Stimulated activated CD4-positive, alpha-beta T cell treated with anti-CD3 and anti-CD28 coated beads, Interleukin-1b, Interleukin-23, amount 100 ng/mL, for 24 hours (primary cell): ENCODE measurements at places on chromosomes 7 and 10.

DNA sequence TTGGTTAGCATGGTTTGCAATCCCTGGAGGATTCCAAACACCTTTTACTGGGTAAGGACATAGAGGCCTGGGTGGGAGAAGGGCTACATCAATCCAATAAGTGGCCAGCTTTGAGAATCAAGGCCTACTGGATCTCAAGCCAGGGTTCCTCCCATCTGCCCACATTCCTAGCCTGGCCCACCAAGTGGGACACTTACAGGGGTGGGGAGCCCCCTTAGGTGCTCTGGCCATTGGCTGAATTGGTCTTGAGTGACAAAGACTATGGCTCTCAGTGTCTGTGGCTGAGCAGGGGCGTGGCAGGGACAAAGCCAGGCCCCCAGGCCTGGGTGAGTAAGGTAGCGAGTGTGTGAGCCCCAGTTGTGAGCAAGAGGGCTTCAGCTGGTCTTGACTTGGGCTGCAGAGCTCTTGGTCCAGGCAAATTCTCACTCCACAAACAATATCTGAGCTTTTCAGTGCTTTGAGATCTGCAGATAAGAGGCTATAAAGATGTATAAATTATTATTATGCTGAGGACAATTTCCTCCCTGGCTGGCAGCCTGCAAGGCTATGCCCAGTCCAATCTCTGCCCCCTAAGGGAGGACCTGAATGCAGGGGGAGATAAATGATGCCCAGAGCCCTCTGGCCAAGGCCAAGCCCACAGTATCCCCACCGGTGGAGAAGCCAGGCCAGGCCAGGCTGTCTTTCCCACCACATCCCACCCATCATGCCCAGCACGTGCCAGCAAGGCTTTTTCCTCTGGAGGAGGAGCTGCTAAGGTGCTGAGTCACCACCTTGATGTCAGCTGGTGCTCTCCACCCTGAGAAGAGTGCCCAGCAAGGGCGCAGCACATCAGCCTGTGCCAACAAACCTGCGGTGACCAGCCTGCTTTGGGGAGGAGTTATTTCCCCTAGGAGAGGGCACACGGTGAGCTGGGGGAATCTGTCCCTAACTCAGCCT, 80.7 kb upstream of the DUSP5 start:
- no peak for DNase-seq

GRCh38 chr7:55249332-55249731, 115.8 kb upstream of the LANCL2 start:
- DNase-seq: no peak

DNA sequence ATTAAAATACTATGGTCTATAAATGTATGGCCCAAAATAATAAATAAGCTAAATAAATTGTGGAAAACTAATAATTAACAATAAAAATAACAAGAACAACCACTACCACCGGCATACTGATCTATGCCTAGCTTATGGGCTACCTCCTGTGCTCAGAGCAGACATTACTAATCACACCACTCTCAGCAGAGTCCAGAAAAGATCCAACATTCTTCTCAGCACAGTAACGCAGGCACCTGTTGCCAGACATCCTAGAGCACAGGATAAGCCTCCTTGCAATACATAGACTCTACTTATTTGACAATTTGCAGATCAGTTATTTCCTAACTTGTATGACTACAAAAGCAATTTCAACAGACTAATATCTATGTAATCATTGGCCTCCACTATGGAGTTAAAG, 137.1 kb upstream of the NEBL start:
- DNase-seq: no peak

GRCh38 chr10:86770412-86770960, 14.1 kb downstream of the BMPR1A start:
- no peak for DNase-seq

DNA sequence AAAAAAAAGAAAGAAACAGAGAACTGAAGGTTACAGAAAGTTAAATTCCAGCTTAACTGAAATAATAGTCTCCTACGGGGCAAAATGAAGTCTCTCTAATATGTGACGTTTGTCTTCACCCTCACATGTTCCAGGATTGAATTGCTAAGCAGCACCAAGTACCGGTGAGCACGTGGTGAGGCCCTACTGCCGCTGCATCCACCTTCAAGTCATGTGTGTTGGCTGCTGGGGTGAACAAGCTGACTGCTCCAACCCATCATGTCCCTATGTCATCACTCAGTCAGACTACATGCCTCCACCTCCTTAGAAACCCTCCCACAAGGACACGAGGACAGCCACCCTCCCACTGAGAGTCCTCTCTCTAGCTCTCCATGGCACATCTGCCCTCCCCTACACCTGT, 35.4 kb upstream of the NPFFR1 start:
- no peak for DNase-seq

DNA sequence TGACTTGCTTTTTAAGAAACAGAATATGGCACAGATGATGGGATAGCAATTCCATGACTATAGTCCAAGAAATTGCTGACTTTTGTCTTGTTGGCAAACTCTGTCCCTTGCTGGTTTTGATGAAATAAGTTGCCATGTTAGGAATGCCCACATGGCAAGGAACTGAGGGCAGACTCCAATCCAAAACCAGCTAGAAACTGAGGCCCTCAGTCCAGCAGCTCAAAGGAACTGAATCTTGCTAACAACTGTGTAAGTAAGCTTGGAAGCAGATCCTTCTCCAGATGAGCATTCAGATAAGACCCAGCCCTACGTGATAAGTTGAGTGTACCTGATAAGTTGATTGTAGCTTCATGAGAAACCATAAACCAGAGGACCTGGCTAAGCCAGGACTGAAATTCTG, 64.3 kb upstream of the BMPER start:
- DNase-seq: no peak

GRCh38 chr10:7672341-7673134, 5.8 kb upstream of the ITIH5 start:
- no peak for DNase-seq

GRCh38 chr7:151415375-151416105, 5.7 kb upstream of the WDR86 start:
- no peak for DNase-seq

DNA sequence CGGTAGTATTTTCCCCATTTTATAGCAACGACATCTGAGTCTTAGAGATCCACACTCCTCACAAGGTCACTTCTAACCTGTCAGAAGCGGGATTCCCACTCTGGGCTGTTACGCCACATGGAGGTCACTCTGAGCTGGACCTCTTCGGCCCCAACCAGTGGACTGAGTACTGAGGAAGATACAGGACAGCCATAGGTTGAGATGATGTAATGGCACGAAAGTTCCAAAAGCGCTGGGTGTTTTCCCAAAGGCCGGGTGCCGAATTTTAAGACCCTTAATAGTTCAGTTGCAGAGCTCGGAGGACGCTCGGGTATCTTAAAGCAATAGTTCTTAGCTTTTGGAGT, 699 bp downstream of the GHITM start:
- DNase-seq: no peak

DNA sequence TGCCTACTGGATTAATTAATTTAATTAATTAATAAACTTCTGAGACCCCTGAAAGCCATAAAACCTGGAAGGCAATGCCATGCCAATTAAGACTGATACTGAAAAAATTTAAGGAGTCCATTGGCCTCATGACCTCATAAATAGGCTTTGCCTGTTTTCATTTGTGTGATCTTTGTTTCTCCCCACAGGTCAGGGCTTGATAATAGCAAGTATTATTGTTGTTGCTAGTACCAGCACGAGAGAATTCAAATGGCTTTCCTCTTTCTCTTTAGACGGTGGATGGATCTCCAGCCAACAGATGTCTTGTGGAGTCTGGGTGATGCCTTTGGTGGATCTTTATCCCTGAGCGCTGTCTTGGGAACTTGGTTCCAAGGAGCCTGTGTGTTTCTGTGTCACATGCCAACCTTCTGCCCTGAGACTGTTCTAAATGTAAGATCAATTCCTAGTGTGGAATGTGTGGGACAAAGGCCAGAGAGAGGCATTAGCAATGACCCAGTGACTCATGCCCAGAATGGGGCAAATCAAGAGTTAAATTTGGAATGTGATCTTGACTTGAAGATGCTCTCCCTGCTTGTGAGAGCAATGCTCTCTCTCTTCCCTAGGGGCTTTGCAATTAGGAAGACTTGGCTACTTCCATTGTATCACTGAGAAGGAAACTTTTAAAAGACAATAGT, 17.7 kb downstream of the ACSM6 start:
- no peak for DNase-seq

GRCh38 chr10:52597189-52597863, 175.3 kb downstream of the MBL2 start:
- no peak for DNase-seq

DNA sequence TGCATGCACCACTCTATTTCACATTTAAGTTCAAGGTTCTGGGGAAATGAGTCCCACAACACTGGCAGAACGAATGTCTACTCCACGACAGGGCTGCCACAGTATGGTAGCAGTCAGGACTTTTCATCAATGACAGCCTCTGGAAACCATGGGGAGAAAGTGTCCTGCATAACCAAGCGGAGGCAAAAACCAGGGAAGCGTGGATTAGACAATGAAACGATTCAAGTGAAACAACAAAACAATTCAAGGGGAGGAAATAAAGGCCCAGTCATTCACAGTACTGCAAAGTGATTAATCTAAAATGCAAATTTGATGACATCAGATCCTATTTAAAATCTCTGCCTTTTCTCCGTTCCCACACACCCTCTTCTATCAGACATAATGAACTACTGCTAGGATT, 168.2 kb downstream of the DPY19L1 start:
- no peak for DNase-seq

GRCh38 chr10:110446954-110447608, 50.6 kb upstream of the DUSP5 start:
- no peak for DNase-seq

DNA sequence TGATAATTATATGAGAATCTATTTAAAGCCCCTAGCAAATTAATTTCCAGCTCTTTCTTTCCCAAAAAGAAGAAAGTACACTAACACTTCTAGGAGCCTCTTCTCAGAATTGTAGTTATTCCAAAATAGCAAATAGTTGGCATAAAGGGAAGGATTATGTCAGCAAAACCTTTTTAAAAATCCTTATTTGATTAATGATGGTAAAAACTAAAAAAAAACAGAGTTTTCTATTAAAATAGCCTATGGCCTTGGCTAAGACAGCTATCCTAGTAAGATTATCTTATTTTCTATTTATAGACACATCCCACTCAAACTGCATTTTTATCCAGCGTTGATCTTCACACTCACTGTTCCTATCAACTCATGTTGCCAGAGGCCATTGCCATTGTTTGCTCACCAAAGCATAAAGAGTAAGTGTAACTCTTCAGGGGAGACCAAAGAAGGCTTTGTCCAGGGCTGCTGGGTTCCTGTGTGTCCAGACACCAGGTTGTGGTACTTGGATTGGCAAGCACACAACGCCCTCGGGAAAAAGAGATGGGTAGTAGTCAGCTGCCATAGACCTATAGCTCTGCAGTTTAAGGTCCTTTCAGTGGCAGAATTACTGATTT, 31.5 kb downstream of the ACTA2 start:
- no peak for DNase-seq

GRCh38 chr10:36173364-36173763, 531.3 kb upstream of the FZD8 start:
- no peak for DNase-seq

DNA sequence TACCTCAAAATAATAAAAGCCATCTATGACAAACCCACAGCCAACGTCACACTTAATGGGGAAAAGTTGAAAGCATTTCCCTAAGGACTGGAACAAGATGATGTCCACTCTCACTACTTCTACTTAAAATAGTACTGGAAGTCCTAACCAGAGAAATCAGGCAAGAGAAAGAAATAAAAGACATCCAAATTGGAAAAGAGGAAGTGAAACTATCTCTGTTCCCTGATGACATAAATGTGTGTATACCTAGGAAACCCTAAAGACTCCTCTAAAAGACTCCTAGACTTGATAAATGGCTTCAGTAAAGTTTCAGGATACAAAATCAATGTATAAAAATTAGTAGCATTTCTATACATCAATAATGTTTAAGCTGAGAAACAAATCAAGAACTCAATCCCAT, 314.1 kb downstream of the WDR37 start:
- no peak for DNase-seq

- DNase-seq: peak; percentile 40
These were observed 85.1 kb upstream of the LANCL2 start for GRCh38 chr7:55280031-55280454.

DNA sequence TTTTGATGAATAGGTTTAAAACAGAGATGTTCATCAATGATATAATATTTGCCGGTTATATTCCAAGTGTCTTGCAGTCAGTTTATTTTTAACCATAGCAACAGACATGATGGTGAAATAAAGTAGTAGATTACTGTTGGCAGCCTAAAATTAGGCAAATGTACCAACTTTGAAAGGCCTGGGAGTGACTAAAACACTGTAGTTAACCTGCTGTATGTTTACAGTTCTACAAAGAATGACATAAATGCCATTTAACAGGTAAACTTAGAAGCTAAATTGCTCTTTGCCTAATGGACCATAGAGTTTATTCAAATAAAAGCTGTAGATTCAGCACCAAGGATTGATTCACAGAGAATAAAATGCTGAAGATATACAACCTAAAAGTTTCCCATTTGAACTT, 64.1 kb downstream of the PHTF2 start:
- no peak for DNase-seq

GRCh38 chr10:44196336-44196735, 188.6 kb downstream of the CXCL12 start:
- no peak for DNase-seq

- no peak for DNase-seq
These were observed 736.4 kb upstream of the PHF14 start for GRCh38 chr7:10237306-10237705.

DNA sequence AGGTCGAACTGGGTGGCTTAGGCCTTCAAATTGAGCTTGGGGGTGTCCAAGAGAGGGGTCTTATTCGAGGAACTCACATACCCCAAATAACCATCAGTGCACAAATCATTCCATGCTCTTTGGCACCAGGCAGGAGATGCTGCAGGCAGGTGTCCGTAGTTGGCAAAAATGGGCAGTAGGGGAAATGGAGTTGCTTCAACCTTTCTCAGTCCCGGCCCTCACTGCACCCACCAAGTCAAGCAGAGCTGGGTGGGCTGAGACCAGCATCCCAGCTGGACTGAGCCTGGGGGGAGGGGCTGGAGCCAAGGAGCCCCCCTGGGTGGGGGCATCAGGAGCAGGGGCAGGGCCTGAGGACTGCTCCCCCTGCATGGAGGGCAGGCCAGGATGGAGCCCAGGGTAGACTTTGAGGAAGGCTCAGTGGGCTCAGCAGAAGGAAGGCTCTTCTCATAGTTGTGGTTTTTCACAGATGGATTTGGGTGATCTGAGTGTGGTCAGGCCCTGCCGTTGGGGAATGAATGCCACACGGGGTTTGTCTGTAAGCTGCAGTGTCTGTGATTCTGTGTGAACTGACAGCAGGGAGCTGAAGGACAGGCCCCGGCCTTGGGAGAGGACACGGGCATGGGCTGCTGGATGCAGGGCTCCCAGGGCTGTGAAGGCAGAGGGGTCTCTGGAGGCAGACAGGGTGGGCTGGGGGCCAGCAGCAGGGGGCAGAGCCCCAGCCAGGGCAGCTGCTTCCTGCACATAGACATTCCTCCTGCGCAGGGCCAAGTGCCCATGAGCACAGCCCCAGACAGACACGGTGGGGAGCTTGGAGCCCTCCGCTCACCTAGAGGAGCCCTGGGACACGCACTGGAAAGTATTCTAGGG, 144.5 kb downstream of the ADCY1 start:
- no peak for DNase-seq

GRCh38 chr7:153061910-153062528, 302.5 kb downstream of the ACTR3B start:
- DNase-seq: no peak
